ENCODE measurements at places on chromosomes 7 and 10. TPM values are rescaled to one million over a fixed set of nuclear protein-coding genes. Genes with fewer than 3 reads are reported as not detected.

Gene MCM7
- total RNA-seq = 219 TPM

Gene CREB3L2
- 28.6 TPM for total RNA-seq

Gene HOXA11
- not detected for total RNA-seq

Gene ABCC2
- total RNA-seq = 1.1 TPM

Gene SLC37A3
- total RNA-seq = 28.4 TPM

Gene ZNF282
- 25.8 TPM for total RNA-seq

Gene GSTO2
- total RNA-seq = 0.72 TPM

Gene ASB10
- total RNA-seq = not detected

Gene FAM20C
- total RNA-seq = 1.2 TPM

Gene MMD2
- total RNA-seq = not detected

Gene GSAP
- 11.5 TPM for total RNA-seq

Gene OR6B1
- not detected for total RNA-seq

Gene ELAPOR2
- total RNA-seq = 2.6 TPM

Gene CALML5
- total RNA-seq = not detected

Gene IL15RA
- total RNA-seq = 16.5 TPM

Gene DRGX
- not detected for total RNA-seq

Measured in activated naive CD4-positive, alpha-beta T cell treated with anti-CD3 and anti-CD28 coated beads, Interleukin-2, amount 10 ng/mL, durations not matched to agents 5 hours and 36 hours (primary cell).